ENCODE measurements at places on chromosomes 7 and 10.

- no peak for DNase-seq
Observed at GRCh38 chr10:55873485-55873884, 487.6 kb downstream of the ZWINT start.

DNA sequence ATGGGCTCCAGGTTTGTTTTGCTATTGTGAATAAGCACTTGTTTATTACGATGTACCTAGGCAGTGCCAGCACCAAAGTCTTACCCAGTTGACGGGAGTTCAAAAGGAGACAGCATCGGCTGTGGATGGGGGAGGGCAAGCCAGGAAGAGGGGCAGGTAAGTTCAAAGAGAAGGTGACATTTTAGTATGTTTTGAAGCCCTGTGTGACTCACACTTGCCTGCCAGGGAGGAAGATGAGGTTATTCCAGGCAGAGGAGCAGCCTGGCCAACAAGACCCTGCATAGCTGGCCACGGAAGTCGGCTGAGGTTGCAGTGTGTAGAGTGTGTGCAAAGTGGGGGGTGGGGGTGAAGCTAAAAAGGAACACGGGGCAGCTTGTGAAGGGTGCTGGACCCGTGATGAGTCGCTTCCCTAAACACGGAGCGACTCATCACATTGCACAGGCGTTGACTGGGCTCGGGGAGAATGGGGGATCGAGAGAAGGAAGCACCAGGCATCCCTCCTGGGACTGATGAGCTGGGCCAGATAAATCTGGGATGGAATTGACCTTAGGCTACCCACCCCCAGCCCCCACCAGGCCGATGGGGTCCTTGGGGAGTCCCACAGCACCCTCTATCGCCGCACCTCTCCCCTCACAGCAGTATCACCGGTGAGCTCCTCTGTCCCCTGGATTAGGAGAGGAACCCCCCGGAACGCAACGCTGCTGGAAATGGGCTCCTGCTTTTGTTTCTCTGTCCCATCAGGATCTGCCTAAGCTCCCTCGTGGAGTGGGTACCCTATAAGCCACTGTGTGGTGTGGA is 97.9 kb upstream of the IKZF1 start:
- no peak for DNase-seq

GRCh38 chr7:96188174-96188581 is 133.7 kb downstream of the SLC25A13 start:
- DNase-seq: peak; percentile 33

DNA sequence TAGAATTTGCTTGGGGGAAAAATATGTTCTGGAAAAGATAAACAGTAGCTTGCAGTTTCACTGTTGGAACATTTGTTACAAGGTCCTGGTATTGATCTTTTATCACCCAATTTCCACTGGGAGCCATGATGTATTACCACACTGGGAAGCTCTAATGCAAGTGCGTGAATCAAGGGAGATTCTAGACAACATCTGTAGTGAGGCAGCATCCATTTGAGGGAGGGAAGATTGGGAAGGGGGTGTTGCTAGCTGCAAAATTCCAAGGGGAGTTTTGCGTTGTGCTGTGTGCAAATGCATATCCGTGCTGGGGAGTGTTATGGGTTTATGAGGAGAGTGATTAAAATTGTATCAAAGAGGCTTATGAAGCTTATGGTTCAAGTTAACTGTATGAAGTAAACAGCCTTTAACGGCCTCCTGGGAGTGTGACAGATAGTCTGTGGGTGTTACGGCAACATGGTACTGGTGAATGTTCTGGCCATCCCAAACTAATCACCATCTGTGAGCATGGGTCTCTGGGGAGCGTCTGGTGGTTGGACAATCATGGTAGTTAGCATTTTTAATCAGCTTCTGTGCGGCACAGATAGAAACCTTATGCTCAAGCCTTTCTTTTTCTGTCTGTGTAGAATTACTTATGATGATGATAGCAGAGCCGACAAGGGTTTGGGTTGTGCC is 601.9 kb upstream of the GALNT17 start:
- no peak for DNase-seq

DNA sequence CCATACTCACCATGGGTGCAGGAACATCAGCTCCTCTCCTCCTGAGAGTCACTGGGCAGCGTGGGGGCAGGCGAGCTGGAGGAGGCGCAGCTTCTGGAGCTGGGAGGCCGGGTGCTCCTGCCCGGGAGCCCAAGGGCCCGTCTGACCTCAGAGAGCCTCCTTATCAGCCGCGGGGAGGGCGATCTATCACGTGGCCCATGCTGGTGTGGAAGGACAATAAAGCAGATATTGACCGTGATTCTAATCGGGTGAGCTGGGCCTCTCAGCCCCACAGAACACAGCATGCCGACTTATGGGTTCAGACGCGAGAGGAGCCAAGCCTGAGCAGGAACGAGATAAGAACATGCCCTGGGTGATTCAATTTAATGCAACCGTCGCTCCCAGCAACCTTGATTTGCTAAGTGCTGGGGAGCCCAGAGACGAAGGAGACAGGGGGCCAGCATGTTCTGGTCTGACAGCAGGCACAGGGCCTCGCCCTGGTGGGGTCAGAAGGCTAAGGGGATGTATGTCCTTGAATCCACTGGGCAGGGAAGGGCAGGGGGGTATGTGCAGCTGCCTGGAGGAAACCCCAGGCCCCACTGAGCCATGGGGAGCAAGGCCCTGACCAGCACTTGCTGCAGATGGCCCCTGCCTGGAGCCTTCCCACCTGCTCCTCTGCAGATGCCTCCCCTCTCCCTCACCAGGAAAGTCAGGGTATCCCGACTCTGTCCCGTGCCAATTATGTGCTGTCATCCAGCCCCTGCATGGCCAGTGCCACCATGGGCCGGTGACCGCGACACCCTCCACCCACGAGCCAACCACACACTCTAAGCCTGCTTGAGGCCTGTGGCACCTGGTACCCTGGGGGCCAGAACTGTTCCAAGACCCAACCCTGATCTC is 95.3 kb upstream of the RET start:
- no peak for DNase-seq

DNA sequence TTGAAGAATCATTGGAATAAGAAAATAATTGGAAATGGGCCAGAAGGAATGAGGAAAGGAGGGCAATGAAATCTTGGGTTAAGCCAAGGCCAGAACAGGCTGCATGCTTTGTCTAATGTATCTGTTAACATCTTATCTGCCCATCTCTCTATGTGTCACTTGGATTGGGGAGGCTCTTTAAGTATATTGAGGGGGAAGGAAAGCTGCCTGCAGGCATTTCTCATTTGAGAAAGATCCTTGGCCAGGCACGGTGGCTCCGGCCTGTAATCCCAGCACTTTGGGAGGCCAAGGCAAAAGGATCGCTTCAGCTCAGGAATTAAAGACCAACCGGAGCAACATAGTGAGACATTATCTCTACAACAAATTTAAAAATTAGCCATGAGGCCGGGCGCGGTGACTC is 14.3 kb downstream of the PCBD1 start:
- DNase-seq: no peak

DNA sequence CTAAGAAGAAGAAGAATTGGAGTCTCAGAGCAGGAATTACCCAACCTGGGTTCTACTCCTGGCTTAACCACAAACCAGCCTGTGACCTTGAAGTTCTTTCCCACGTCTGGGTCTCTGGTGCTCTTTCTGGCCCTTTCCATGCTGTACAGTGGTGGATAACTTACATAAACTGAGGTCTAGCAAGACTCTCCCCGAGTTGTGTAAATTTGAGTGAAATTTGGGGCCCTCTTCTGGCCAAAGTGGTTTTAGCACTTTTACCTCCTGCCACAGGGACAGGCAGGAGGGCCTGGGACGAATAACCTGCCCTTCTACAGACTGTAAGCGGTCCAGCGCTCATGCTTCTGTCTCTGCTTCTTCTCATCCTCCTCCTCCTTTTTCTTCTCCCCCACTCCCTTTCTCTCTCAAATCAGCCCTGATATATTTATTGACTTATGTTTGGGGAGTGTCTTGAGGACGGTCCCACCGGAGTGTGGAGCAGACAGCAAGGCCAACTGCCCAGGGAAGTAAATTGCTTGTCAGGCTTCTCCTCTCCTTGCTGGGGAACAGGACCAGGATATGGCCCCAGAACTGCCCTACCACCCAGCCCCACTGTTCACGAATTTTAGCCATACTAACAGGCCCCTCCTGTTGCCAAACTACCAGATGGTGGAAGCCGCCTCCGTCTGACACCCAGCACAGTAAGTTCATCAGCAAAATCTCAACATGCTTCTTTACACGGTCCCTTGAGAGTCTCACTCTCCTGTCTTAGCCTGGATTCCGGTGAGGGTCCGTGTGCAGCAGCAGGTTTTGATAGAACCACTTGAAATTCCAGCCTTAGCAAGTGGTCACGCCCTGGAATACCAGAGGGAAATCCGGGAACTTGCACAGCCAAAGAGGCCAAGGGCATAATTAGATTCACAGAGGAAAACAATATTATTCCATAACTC is 4.0 kb upstream of the SH3PXD2A start:
- no peak for DNase-seq

GRCh38 chr10:90862908-90863514 is 5.2 kb upstream of the HTR7 start:
- no peak for DNase-seq

DNA sequence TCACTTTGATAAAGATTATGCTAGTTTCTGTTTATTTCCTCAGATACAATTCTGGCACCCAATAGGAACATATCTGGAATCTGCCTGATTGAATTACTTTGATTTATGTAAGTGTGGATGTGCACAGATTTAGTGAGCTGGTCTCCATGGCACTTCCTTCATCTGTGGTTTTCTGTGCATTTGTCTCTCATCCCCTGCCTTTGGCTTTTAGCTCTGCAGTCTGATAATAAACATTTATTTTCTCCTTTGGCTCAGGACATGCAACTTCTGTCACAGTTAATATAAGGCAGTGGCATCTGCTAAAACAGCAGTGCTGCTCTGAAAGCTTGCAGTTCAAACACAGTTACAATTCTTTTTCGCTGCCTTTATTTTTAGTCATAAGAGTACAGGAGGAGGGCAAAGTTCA is 273.7 kb upstream of the CHRM2 start:
- DNase-seq: no peak

- no peak for DNase-seq
Observed at GRCh38 chr7:79868010-79868409, 266.6 kb upstream of the GNAI1 start.

- peak; percentile 71 for DNase-seq
Observed at GRCh38 chr10:70715853-70716795, 43.8 kb downstream of the ADAMTS14 start.

- DNase-seq: no peak
Observed at GRCh38 chr7:130954918-130955564, 221.0 kb upstream of the KLF14 start.

- no peak for DNase-seq
Observed at GRCh38 chr10:5933909-5934546, 43.3 kb downstream of the IL15RA start.

DNA sequence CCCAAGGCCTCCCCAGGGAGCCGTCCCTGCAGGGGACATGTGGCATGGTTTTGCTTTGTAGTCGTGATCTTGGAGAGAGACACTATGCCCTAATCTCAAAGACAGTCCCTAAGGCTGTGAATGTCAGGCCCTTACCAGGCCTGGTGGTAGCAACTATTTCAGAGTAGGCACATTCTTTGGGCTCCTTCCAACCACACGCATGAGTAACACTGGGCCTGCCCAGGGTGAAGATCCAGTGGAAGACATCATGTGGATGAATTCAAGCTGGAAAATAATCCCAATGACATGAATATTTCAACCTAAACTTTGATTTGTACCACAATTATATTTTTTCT is 39.5 kb upstream of the INSIG1 start:
- DNase-seq: no peak

- no peak for DNase-seq
Observed at GRCh38 chr10:130337305-130337640, 201.1 kb downstream of the GLRX3 start.

DNA sequence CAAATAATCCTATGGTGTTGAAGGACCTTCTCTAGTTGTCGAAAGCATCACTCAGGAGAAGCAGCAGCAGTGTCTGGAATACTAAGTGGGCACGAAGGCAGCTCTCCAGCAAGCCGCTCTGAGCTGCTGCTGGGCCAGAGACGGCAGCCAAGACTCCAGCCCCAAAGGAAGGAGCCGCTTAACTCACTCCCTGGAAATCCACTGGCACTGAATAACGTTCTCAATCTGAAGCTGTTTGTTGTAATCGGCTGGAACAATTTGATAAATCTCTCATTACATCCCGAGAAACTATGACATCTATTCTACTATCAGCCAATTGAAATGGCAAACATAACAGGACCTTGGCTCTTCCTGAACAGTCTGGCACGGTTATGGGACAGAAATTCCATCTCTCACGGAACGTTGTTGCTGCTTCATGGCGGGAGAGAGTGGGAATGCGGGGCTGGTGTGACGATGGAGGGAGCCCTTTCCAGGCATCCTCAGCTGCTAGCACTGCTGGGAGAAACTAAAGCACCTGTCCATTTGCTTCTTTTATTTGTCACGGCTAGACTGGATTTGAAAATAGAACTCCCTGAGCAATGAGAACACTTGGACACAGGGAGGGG is 331.5 kb upstream of the RNF32 start:
- DNase-seq: no peak

DNA sequence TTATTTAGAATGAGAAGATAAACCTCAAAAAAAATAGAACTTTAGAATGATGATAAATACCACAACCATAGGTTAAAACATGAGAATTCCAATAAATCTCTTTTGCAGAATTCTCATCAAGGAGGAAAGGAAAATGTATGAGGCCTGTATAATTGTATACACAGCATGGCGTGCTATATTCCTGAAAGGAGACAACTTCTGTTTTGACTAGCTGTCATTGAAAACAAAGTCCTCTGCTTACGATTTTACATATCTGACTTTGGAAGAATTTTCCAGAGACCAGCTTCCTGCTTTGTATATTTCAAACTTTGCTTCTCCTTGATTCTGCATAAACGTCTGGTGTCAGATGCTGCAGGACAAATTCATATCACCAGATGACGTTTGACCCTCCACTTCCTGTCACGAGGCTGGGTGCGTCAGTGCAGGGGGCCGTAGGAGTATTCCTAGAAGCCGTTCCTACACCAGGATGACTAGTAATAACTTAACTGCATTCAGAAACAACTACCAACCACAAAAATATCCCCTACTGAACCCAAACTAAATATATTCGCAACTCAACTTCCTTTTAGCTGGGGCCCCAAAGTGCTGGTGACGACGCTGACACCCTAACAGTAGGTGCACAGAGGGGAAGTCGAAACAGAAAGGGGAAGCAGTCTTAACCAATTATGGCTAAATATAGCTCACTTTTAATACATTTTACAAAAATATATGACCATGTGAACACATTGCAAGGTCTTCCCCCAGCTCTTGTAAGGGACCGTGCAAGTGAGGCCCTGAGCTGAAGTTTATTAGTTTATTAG is 178.6 kb upstream of the INHBA start:
- DNase-seq: no peak
